NCI-H1436 (cell line): ENCODE measurements at places on chromosomes 3 and 15.

- no peak for DNase-seq
Measured at GRCh38 chr3:14507757-14508504, 32.2 kb downstream of the GRIP2 start.

DNA sequence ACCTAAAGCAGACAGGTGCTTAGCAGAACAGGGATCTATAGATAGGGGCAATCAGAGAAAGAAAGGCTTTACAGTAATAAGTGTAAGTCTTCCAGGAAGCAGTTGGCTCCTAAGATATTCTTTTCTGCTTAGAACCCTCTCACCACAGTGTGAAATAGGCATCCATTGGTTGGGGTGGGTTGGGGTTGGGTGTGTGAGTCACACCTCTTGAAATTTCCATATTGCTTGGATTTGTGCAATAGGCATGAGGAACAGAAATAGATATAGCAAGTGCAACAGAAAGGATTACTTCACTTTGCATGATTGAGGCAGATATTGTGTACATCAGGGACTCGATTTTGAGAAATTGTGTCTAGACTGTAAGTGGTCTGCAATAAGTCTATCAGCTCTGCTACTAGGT lies 200.1 kb upstream of the GAP43 start:
- DNase-seq = no peak

DNA sequence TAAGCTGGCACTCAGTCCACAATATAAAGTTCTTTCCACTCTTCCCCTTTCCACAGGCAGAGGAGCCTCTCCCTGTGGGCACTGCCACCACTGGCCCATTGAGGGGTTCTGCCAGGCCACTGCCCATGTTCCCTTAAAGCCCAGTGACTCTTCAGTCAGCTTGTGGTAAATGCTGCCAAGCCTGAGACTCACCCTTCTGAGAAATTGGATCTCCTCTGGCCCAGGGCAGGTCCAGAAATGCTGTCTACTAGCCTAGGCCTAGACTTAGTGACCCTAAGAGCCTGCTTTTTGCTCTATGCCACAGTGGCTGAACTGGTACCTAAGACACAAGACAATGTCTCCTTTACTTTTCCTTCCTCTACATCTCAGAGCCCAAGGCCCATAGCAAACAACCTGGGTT lies 295.8 kb downstream of the RBMS3 start:
- no peak for DNase-seq

- no peak for DNase-seq
Measured at GRCh38 chr3:42747581-42747980, 25.5 kb downstream of the CCDC13 start.

- DNase-seq = no peak
Measured at GRCh38 chr3:120436523-120437050, 14.2 kb downstream of the FSTL1 start.

DNA sequence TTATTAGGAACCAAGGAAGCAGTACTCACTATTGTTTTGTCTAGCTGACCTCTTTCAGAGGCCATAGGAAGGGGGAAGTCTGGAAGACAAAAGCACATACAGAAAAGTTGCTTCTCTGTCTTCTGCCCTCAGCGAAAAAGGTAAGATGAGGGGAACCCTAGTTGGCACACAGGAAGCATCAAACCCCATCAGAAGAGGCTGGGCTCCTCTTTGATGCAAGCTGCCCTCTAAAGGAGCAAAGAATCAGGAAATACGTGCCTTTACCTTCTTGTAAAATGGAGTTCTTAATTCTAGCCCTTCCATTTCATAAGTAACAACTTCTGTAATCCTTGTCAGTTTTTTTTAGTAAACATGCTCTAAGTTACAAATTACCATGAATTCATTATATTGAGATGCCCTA lies 12.5 kb downstream of the SPINK8 start:
- DNase-seq = no peak

- DNase-seq = no peak
Measured at GRCh38 chr3:61560517-61561373, 626 bp upstream of the PTPRG start.

GRCh38 chr3:37945807-37946530 lies 44.6 kb upstream of the VILL start:
- DNase-seq = no peak

DNA sequence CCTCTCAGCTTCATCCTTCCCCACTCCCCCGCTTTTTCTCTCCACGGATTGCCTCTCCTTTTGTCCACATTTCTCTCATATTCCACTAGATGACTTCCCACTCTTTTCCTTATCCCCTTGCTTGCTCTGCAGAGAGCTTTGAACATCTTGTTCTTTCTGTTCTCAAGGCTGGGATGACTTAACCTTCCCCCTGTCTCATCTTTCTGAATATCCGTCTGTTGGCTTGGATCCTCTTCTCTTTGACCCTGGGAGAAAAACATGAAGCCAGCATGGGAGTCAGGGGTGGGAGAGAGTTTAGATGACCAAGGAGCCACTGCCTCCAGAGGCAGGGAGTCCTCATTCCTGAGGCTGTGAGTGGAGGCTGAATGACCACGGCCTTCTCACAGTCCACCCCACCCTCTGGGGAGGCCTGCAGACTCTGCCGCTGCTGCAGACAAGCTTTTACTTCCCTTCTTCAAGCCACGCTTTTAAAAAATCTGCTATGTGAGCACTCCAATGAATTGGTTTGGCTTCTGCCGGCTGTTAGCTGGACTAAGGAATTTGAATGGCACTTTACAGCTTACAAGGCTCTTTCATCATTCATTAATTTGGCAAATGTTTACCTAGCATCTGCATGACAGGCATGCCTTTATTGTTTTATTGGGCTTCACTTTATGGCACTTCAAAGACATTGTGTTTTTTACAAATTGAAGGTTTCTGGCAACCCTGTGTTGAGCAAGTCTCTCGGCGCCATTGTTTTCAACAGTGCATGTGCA lies 111.6 kb upstream of the SLC6A6 start:
- DNase-seq = no peak

GRCh38 chr3:172094621-172095557 lies 55.5 kb downstream of the FNDC3B start:
- no peak for DNase-seq

GRCh38 chr3:16146015-16146730 lies 28.3 kb upstream of the GALNT15 start:
- DNase-seq = no peak

GRCh38 chr3:141129541-141130011 lies 78.4 kb downstream of the SPSB4 start:
- no peak for DNase-seq

DNA sequence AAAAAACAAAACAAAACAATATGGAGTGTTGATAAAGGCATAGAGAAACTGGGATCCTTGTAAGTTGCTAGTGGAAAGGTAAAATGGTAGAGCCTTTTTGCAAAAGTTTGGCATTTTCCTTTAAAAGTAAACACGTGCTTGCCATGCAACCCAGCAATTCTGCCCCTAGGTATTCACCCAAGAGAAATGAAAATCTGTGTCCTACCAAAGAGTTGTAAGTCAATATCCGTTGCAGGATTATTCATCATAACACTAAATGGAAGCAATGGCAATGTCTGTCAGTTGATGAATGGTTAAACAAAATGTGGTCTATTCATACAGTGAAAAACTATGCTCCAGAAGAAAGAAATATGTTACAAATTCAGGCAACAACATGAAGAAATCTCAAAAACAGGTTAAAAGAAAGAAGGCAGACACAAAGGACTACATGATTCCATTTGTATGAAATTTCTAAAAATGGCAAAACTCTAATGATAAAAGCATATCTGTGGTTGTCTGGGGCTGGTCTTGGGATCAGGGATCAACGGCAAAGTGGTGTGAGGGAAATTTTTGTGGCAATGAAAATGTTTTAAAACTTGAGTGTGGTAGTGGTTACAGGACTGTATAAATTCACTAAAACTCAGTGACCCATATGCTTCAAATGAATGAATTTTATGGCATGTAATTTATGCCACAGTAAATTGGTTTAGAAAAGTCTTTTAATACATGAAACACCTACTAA lies 229.6 kb downstream of the OPA1 start:
- no peak for DNase-seq

- DNase-seq = no peak
Measured at GRCh38 chr3:192929755-192930547, 12.3 kb upstream of the MB21D2 start.

DNA sequence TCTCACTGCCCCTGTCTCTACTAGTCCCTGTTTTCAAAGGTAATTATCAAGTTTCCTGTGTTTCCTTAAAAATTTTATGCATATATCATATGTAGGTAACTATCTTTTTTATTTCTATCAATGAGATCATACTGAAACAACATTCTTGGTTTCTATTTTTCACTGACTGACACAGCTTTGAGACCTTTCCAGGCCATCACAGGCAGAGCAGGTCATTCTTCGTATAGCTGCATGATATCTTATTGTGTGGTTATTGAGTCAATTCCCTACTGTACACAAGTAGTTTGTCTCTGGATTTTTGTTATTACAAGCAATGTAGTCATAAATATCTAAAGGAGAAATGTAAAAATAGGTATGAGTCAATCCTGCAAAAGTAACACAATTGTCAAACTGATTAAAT lies 169.6 kb downstream of the CFAP20DC start:
- no peak for DNase-seq

DNA sequence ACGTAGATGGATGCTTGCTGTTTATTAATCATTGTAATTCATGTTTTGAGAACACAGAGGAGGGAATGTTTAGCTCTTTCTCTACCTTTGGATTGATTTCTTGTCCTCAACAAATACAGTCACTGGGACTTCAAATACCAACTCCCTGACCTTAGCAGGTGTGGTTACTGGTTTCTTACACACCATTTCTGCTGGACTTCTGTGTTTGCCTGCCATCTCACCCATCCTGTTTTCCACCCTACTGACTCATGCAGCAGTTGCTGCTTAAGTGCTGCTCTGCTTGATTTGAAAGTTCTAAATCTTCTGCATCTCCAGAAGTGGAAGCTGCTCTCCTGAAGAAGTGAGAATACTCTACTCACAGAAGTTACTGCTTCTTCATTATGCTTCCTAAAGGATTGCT lies 170.3 kb downstream of the ZPLD1 start:
- no peak for DNase-seq

DNA sequence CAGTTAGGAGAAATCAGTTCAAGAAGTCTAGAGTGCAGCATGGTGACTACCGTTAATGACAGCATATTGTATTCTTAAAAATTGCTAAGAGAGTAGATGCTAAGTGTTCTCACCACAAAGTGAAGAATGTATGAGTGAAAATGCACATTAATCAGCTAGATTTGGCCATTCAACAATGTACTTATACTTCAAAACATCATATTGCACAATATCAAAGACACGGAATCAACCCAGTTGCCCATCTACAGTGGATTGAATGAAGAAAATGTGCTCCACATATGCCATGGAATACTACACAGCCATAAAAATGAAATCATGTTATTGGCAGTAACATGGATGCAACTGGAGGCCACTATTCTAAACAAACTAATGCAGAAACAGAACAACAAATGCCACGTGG lies 119.9 kb upstream of the NDN start:
- no peak for DNase-seq

DNA sequence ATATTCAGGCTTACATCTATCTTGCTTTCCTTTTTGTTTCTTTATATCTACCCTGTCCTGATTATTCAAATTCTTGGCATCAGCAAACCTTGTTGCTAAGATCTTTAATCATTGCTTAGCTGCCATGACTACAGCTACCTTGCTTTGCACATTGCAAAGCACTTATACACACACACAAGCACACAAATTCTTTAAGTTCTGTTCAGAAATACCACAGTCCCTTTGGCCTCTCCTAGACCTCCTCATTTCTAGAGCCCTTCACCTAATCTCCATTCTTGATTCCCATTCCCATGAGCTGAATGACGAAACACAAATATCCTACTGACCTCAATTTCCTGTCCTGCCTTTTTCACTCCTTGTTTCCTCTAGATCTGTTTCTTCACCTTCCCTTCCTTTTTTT lies 409.6 kb downstream of the UNC13C start:
- DNase-seq = no peak

GRCh38 chr3:3821777-3822176 lies 22.5 kb downstream of the LRRN1 start:
- DNase-seq = no peak

GRCh38 chr15:31208817-31209216 lies 107.3 kb upstream of the TRPM1 start:
- DNase-seq = no peak

DNA sequence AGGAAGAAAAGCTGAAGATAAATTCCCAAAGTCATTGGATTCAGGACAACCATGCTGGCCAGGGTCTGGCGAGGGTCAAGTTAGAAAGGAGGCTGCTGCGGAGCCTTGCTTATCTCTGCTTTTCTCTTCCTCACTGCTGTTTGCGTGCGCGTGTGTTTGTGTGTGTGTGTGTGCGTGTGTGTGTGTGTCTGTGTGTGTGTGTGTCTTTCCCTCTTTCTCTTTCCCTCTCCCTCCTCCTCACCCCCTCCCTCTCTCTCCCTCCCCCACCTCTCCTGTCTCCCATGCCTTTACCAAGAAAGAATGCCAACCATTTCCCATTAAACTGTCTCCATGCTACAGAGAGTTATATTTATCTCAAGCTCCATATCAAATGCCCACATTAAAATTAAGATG lies at the start of gene COLQ:
Gene COLQ (minus strand): TSS at position 134 of the 393 bp plus-strand sequence. CDS start 81 bp downstream, at position 53.
- DNase-seq = no peak

- no peak for DNase-seq
Measured at GRCh38 chr3:108509263-108509662, 1.1 kb downstream of the MYH15 start.

- DNase-seq = no peak
Measured at GRCh38 chr3:37909067-37909911, 47.6 kb downstream of the CTDSPL start.

- no peak for DNase-seq
Measured at GRCh38 chr3:45269952-45270351, 43.9 kb upstream of the TMEM158 start.

GRCh38 chr3:188574885-188575284 lies 420.9 kb downstream of the LPP start:
- DNase-seq = no peak

DNA sequence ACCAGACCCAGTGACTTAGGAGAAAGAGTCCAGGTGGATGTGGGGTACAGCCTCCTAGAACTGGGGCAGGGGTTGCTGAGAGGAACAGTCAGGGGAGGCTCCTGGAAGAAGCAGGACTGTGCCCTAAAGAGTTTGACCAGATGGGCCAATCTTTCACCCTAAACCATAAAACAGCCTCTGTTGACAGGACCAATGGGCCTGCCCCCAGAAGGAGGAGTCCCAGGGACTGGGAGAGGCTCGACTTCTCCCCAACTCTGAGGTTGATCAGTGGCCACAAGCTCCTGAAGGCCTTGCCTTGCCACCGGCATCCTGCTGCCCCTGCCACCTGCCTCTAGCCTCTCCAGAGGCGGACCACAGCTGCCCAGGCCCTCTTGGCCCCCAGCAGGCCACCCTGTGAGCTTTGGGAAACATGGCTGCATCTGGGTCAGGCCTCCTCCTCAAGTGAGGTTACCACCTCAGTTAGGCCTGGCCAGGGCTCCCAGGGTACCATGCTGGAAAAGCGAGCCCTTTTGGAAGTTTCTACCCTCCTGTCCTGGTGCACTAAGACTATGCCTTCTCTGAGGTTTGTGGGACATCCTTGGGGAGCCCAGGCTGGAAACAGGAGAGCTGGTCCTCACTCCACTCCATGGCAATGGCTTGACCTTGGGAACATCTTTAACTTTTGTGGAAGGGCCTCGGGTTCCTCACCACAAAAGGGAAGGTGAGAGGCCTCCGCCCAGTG lies 2.8 kb downstream of the VIPR1 start:
- DNase-seq = no peak
